Activated naive CD4-positive, alpha-beta T cell treated with anti-CD3 and anti-CD28 coated beads for 36 hours (primary cell): ENCODE measurements at places on chromosomes 16 and 17.

DNA sequence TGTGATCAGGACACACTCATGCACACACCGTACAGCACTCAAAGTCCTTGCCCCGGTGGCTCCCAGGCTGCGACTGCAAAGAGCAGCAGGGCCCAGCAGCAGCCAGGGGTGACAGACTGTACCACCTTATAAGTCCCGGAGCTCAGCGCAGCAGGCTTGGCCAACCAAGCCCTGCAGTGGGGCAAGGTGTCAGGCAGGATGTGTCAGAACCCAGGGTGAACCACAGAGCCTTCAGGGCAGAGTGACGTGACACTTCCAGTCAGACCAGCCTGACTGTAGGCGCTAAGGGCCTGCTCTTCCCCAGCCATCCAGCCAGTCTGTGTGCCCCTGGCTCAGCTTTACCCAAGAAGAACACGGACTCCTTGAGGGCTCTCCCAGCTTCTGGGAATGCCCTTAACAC, 204.1 kb downstream of the COPRS start:
- peak; percentile 28 for DNase-seq

- DNase-seq = peak; percentile 5
Measured at GRCh38 chr16:76946879-76947278, 244.1 kb upstream of the MON1B start.

DNA sequence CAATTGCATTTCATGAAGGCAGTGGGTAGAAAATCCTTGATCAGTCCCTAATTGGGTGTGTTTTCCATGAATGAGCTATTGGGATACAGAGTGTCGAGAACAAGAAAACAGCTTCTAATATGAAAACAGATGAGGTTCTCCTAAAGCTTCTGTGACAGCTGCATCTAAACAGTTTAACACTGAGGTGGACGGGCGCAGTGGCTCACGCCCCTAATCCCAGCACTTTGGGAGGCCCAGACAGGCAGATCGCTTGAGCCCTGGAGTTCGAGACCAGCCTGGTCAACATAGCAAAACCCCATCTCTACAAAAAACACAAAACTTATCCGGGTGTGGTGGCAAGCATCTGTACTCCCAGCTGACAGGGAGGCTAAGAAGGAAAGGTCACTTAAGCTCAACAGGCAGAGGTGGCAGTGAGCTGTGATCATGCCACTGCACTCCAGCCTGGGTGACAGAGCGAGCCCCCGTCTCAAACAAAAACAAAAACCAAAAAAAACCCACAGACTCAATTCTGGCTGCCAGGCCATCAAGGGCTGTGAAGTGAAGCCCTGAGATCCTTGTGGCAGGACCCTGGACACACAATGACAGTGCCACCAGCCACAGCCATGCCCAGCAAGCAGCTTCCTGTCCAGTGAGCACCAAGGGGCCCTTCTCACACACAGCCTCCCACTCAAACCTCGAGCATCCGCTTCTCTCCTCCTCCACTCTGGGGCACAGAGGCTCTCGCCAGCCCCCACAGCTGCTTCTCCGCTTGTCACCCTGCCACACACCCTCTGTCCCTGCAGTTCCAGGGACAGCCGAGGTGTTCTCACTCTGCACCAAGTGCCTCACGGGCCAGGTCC, 44.0 kb downstream of the ANKRD11 start:
- DNase-seq = peak; percentile 38

GRCh38 chr17:81059026-81059425, 24.1 kb downstream of the BAIAP2 start:
- DNase-seq = no peak

- DNase-seq = no peak
Measured at GRCh38 chr17:66476014-66476413, 173.6 kb downstream of the PRKCA start.

DNA sequence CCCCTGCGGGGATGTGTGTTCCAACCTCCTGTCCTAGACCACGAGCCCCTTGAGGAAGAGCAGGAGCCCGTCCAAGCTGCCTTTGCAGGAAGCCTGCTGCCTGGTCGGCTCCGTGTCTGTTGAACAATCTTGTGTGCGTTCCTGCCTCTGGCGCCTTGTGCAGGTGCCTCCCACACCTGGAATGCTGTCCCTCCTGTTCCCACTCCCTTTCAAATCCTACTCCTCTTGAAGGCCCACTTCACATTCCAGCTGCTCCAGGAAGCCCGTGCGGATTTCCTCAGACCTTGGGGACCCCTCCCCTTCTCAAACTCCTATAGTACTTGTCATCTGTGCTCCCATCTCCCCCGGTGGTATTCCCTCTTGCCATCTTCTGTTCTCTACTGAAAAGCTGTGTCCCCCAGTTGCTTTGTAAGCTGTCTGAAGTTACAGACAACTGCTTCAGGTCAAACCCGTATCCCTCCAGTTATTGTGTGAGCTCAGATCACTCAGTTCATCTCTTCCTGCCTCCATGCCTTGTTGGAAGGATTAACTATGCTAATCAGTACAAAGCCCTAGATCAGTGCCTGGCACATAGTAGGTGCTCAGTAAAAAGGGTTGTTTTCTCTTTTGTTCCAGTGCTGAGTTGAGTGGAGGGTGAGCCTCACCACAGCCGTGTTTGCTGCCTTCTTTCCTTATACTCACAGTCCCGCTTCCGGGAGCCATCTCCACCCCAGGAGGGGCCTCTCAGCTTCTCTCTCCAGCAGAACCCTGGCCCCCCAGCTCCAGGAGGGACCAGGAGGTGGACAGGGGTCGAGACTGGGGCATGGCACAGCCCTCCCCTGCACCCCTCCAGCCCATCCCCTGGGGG, 241.8 kb upstream of the CIBAR2 start:
- no peak for DNase-seq

GRCh38 chr17:5184288-5184687, 7.4 kb downstream of the ZNF594 start:
- no peak for DNase-seq

GRCh38 chr16:15439521-15439920, 5.1 kb downstream of the BMERB1 start:
- no peak for DNase-seq

- DNase-seq = no peak
Measured at GRCh38 chr17:74394275-74394950, 27.1 kb downstream of the GPR142 start.

- DNase-seq = no peak
Measured at GRCh38 chr17:70976447-70976846, 807.1 kb downstream of the KCNJ2 start.

DNA sequence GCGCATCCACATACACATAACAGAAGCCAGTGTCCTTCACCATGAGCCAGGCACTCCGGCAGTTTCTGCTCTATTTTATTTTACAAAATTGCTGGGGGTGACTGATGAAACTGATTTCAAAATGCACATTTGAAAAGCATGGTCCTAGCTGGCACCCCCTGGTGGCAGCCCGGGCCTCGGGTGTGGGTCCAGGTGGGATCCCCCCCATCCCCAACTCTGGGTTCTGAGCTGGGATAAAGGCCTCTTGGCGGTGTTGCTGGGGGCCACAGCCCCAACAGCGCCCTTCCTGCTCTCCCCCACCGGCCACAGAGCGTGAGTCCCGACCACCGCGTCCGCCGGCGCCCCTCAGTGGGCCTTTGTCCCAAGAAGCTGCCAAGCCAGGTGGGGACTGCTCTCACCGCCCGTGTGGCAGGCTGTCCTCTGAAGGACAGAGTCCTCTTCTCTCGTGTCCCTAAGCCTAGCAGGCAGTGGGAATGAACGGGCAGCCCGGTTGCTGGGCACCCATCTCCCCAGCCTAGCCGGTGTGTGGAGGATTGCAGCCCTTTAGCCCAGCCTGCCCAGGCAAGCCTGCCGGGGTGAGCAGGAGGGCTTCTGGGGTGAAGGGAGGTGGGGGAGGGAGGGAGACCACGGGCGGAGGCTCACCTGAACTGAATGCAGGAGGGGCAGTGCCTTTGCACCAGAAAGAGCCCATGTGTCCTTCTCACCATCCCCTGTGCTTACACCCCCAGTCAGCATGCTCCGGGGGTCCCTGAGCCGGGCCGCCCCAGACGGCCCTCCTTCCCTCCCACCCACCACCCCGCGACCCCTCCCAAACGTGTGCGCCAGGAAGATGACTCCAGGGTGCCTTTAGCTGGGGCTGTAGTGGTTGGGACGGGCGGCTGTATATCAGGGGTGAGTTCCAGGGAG, 898 bp downstream of the SNAI3 start:
- peak; percentile 78 for DNase-seq

- DNase-seq = no peak
Measured at GRCh38 chr16:10970065-10970464, 25.7 kb downstream of the CLEC16A start.

GRCh38 chr17:7747635-7748071, 30.1 kb downstream of the DNAH2 start:
- DNase-seq = no peak

GRCh38 chr16:13997933-13998332, 73.2 kb upstream of the MRTFB start:
- peak; percentile 31 for DNase-seq

GRCh38 chr17:31015639-31016038, 44.8 kb downstream of the RNF135 start:
- DNase-seq = no peak

DNA sequence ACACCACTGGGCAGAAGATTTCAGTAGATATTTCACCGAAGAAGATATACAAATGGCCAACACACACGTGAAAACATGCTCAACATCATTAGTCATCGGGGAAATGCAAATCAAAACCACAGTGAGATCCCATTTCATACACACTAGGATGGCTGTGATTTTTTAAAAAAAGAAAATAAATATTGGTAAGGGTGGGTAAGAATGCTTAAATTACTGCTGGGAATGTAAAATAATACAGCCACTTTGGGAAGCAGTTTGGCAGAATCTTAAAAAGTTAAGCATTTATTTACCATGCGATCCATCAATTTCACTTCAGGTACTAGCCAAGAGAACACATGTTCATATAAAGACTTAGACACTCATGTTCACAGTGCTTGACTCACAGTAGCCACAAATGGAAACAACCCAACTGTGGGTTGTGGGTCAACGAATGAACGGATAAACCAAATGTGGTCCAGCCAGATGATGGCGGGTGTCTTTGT, 6.5 kb upstream of the C16orf74 start:
- no peak for DNase-seq

DNA sequence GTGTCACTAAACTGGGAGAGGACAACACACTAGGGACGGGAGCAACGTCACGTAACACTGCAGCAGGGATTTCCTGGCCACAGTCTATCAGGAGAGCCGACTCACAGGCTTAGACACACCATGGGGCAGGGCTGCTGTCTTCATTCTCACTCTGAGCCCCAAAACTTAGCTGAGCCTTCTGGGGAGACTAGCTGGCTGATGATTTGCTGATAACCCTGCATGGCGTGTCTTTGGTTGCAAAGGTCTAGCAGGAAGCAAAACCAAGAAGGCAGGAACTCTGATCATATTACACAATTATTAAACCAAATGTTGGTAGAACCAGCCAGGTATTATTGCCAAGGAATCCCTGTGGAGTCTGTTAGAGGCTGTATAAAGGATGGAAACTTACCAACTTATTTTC, 345.0 kb downstream of the SLC39A11 start:
- no peak for DNase-seq

GRCh38 chr17:50557630-50558029, 2.9 kb upstream of the CACNA1G start:
- DNase-seq = no peak

DNA sequence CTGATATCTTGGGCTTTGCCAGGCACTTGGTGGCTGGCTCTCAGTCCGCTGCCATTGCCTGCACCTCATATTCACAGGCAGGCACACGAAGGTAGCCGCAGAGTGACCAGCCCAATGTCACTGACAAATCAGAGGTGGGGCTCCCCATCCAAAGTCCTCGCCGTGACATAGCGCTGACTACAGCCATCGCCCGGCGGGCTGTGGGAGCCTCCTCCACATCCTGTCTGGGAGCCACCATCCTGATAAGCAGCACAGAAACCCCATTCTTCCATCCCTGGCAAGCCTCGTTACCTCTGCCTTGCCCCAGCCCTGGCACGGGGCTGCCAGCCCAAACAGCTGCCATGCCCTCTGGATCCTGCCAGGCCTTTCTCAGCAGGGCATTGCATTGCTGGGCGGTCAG, 437.8 kb downstream of the SLC39A11 start:
- DNase-seq = no peak

DNA sequence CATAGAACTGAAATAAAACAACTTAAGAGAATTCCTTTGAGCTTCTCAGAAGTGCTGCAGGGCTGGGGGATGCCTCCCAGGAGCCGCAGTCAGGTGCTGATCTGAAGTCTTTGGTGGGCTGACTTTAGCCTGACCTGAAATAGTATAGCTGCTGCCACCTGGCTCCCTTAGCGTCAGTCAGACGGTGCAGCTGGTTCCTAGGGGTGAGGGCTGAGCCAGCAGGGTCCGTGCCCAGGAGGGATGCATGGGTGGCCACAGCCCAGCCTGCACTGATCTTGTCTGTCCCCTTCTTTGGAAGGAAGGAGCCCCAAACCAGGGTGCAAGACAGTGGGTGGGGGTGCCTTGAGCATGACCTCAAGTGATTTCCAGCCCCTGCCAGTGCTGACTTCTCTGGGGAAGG, 11.5 kb downstream of the MAPT start:
- DNase-seq = no peak

DNA sequence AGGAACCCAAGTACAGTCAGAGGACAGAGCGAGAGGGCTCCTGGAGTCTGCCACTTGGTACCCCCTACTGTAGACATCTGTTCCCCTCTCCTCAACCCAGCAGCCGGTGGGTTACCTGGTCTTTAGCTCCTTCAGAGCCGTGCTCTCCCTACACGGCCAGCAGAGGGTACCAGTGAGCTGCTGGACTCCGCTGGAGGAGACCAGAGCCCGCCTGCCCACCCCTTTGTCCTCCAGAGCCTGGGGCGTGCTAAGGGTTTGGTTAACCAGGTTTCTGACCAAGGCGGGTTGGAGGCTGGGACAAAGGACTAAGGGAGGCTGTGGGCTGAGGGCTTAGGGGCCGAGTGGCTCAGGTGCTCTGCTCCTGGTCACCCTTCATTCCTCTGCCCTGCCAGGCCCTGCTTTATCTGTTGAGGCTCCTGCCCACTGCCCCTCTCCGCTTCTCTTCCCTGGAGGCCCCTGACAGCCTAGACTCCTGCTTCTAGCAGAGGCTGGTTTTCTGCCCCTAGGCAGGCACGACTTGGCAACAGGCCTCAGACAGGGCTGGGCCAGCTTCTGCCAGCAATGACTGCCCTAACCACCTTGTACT, 2.7 kb upstream of the HSD11B2 start:
- DNase-seq = peak; percentile 69

DNA sequence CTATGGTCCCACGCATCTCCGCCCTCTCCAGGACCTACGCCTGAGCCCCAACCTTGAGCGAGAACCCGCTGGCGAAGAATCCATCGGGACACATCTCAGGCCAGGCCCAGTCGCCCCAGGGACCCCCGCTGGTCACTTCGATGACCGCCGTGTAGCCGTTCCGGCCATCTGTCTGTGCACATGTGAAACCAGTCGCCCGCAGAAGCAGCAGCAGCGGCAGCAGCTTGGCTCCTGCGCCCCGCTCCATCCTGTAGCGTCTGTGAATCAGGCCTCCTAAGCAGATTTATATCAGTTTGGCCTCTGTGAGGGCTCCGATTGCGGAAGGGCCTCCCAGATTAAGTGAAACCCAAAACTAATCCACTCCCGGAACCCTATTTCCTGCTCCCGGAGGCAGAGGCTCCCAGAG, at the start of gene VMO1:
TSS of gene VMO1 (minus strand) at position 259 of the 406 bp plus-strand sequence. CDS start at position 247, 12 bp downstream.
- peak; percentile 26 for DNase-seq

- DNase-seq = no peak
Measured at GRCh38 chr16:76175718-76176117, 101.5 kb upstream of the CNTNAP4 start.

GRCh38 chr16:57071831-57072582, 20.4 kb upstream of the CPNE2 start:
- no peak for DNase-seq
